Ascending aorta (tissue), 2 donors: ENCODE measurements at places on chromosomes 7 and 10. TPM values are rescaled to one million over a fixed set of nuclear protein-coding genes. Genes with fewer than 3 reads are reported as not detected.
A peak's percentile ranks its signal among the peaks of the same experiment; 100 is the strongest.

DNA sequence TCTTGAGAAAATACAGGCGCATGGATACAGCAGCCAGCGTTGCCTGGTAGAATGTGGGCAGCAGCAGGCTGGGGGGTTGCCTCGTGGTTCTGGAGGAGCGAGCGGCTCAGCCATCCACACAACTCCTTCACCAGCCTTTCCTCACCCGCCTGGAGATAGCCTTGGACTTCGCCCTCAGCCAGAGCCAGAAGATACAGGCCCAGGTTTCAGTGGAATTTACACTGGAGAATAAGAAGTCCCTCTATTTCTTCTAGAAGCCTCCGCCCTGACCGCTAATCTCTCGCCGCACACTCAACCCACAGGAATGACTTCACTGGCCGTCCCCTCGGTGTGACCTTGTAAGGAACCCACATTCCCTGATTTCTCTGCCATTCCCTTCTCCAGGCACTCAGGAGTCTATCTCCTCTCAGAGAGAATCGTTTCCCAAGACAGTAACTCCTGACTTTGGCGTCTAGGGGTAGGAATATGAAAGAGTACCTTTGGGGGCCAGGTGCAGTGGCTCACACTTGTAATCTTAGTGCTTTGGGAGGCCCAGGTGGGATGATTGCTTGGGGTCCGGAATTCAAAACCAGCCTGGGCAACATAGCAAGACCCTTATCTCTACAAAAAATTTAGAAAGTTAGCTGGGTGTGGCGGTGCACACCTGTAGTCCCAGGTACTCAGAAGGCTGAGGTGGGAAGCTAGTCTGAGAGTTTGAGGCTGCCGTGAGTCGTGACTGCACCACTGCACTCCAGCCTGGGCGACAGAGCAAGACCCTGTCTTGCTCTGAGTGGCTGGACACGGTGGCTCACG lies 52.0 kb upstream of the ECHDC3 start:
- DNase-seq = no peak

GRCh38 chr10:76234499-76235226 lies 803.2 kb downstream of the LRMDA start:
- no peak for DNase-seq

GRCh38 chr10:111146025-111146640 lies 69.3 kb downstream of the ADRA2A start:
- DNase-seq = no peak

DNA sequence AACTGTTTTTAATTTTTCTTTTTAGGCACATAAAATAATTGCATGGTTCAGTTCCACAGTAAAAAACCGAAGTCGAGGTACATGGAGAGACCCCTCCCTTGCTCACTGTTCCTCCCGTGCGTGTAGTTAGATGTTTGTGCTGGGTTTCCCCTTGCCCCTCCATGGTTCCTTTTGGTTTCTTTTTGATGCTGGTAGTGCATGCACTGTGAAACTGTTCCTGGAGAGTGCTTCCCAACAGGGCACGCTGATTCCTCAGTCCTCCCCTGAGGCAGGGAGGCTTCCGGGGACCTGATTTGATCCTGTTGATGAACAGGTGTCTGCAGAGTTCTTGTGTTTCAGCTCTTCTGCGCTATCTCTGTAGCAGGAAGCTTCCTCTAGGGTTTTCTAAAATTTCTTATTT lies 69.5 kb downstream of the ADCY1 start:
- no peak for DNase-seq

GRCh38 chr7:7510794-7511193 lies 24.9 kb downstream of the COL28A1 start:
- DNase-seq = no peak

DNA sequence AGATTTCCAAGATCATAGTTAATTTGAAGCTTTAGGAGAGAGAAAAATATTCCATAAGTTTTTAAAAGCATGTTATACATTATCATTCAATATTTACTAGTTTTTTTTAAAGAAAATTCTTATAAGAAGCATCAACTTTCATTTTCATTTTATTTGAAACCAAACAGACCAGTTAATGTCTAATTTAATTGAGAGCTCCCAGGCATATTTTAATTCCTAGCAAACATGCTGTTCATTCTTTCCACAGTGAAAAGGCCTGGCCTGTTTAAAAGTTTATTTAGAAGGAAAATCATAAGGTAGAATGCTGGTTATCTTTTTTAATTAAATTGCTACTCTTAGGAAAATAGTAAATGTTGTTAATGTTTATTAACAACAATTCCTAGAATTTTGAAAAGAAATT lies 324.4 kb downstream of the PCLO start:
- no peak for DNase-seq

- no peak for DNase-seq
Observed at GRCh38 chr7:41788556-41788955, 85.7 kb upstream of the INHBA start.

- DNase-seq = no peak
Observed at GRCh38 chr7:44498230-44498954, 7.9 kb upstream of the NUDCD3 start.

DNA sequence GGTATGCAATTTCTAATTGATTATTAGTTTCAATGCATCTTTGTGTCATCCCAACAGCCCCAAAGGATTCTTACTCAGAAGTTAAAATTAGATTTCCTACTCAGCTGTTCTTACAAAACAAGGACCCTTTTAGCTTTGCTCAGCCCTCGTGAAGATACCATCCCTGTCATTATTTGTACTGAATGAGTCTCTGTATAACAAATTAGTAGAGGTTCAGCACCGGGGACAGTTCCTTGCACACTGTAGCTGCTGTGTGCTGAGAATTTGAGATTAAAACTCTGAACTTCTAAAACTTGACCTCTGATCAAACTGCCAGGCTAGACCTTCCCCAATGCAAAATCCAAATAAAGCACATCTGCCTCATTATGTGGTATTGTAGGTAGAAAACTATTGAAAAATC lies 299.1 kb downstream of the LHFPL3 start:
- DNase-seq = no peak

DNA sequence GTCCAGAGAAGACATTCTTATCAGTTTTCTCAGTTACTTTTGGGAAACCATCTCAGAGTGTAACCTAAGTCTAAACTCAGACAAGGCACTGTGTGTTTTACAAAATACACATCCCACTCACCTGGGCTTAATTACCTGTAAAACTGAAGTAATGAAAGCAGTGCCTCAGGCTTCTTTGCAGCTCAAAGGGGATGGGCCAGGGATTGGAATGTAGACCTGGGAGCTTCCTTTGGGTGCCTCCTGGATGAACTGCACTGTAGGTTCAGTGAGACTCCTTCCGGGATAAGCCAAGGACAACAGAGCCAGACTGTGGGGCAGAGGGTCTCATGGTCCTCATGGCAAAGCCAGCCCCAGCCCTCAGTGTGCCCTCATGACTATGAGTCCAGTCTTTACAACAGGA lies 672.4 kb upstream of the GALNT17 start:
- no peak for DNase-seq

DNA sequence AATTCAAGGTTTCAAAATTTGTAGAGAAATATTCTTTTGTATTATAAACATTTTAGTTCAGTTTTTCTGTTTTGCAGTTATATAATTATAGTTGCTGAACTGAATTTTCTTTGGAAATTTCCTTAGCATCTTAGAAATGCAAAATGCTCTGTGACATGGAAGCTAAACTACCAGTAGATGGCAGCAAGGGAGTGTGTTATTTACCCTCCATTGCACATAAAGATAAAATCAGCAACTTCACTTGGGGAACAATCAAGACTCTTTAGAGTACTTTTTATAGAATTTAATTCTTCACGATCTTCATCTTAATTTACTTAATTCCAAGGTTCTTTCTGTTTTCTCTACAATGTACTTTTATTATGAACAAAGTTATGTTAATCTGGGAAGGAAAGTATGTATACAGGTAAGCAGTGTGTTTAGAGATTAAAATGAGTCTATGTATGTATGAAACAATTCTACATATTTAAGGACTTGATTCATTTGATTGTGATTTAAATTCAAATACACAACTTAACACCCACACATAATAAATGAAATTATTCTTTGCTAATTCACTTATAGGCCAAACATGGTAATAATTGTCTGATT lies 404.2 kb downstream of the THSD7A start:
- DNase-seq = no peak

GRCh38 chr10:101780187-101780817 lies 2.9 kb downstream of the NPM3 start:
- no peak for DNase-seq

DNA sequence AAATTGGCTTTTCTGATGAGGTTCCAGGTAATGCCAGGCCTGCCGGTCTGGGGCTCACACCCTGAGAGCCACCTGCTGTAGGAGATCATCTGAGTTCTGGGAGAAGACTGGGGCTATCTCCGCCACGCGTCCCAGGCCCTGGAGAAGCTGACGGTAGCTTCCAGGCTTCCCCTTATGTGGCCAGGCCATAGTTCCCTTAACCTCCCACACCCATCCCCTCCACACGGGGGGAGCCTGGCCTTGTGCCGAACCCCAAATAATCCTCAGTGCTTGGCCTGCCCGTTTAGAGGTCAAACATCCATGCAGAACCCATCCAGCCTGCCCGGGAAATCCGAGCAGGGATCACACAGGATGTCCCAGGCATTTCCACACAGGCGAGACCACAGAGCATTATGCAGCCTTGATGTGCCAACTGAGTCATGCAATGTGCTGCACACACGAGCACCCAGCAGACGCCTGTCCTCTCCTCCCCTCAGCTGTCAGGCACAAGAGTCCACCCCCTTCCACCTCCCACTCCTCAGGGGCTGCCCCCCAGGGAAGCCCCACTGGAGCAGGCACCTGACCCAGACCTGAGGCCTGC lies 176.2 kb downstream of the PRKAG2 start:
- no peak for DNase-seq

- no peak for DNase-seq
Observed at GRCh38 chr7:142002179-142002578, 6.5 kb downstream of the MGAM start.

DNA sequence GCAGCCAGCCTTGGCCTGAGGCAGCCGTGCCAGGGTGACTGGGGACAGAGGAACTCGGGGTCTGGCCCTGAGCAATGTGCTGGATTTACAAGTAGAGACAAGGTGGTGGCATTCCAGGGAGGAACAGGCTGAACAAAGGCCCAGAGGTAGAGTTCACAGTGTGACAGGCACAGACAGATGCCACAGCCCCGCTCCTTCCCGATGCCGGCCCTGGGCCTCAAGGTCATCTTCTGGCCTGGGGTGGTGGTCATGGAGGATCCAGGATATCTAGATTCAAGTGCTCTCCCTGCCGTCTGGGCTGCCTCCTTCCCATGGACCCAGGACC lies 68.9 kb upstream of the COL13A1 start:
- DNase-seq = no peak

DNA sequence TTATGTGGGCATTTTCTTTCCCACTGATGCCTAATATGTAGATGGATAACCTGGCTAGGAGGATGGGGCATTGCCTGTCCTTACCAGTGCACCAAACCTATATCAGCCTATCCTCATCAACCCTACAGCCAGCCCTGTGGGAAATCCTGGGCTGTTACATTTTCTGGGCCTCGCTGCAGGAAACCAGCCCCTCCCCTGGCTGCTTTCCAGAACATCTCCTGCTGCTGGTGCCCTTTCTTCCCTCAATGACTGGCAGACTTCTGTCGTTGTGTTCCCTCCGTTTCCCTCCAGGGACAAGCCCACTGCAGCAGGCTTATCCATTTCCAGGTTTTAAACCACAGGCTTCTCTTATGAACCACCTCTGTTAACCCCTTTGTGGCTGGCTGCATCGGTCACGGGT lies 486.1 kb upstream of the COBL start:
- DNase-seq = no peak

DNA sequence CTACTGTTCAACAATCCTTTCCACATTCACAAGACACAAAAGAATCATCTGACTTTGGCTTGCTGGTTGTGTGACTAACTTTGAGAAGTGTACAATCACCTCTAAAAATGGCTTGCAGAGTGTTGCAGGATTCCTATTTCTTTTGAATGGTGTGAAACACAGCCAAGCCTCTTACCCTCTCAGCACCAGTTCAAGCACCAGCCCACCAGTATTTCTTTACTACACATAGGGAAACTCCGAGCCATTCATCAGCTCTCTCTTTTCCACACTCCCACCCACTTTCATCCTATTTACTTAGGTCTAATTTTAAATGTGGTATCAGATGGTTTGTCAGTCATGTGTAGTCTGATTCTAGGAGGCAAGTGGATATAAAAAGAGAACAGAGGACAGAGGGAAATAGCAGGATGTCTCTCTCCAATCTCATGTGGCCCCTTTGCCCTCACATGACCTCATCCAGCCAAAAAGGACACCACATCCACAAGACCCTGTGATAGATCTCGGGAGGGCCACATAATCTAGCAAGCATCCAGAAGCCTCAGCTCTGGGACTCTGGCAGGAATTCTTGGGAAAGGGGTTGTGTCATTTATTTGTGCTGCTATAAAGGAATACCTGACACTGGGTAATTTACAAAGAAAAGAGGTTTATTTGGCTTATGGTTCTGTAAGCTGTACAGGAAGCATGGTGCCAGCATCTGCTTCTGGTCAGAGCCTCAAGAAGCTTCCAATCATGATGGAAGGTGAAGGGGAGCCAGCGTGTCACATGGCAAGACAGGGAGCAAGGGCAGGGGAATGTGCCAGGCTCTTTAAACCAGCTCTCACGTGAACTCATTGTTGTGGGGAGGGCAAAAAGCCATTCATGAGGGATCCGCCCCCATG lies 66.8 kb upstream of the NEBL start:
- DNase-seq = no peak

- DNase-seq = peak; percentile 92
Observed at GRCh38 chr10:125048094-125048864, 106.4 kb downstream of the ZRANB1 start.

GRCh38 chr7:130222-130572 lies 62.2 kb upstream of the FAM20C start:
- DNase-seq = no peak

DNA sequence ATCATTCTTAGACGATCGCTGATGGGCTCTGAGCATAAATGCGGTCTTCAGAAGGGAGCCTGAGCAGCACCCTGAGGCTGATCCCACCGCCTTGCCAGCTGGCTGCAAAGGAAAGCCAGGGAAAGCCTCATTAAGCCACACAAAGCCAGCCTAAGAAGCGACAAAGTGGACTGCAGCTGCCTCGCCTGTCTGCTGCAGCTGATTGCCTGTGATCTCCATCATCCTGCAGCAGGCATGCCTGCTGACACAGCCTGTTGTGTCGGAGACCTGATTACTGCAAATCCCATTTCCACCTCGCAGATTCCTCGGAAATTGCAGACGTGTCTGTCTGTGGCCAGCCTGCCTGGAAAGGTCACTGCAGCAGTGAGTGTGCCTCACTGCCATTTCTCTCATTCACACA lies 1087.0 kb upstream of the AUTS2 start:
- no peak for DNase-seq

The IFIT3 gene
- 1.9 TPM for total RNA-seq

The CRHR2 gene
- total RNA-seq = 3.1 TPM

The CYP2C19 gene
- total RNA-seq = not detected
